ENCODE measurements at places on chromosomes 1 and 21. TPM values are rescaled to one million over a fixed set of nuclear protein-coding genes. Genes with fewer than 3 reads are reported as not detected.

OR4F29 gene
- total RNA-seq: under 0.01 TPM

DNA sequence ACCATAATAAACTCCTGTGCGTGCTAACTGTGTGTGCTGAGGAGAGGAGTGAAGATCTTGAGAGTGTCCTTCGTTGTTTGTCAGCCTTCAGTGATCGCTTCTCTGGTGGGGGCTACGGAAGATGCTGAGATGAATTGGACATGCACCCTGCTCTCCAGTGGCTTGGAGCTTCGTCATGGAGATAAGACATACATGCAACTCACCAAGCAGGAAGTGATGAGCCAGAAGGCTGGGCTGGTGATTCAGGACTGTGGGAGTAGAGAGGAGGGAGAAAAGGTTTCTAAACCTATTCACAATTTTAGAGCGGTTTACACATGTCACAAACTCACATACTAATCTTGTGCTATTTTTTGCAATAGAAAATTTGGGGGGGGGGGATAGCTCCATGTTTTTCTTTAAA, 128.9 kb upstream of the ADAR start:
- peak; percentile 92 for DNase-seq
- H3K4me1 ChIP-seq: peaks cover 15% of the 10 kb centered on the region
- H3K36me3 ChIP-seq: no peaks in the 10 kb centered on the region
- no peak overlapping the region for H3K4me3 ChIP-seq
- peaks cover 20% of the 10 kb centered on the region for H3K27me3 ChIP-seq

CHRNB2 gene
- not detected for total RNA-seq

NPR1 gene
- total RNA-seq: under 0.01 TPM

IL19 gene
- not detected for total RNA-seq

GRCh38 chr1:93025572-93025971, 53.5 kb upstream of the MTF2 start:
- no peak overlapping the region for H3K27ac ChIP-seq
- no peak overlapping the region for H3K4me3 ChIP-seq
- no peak for DNase-seq
- H3K27me3 ChIP-seq: peaks cover 36% of the 10 kb centered on the region

DNA sequence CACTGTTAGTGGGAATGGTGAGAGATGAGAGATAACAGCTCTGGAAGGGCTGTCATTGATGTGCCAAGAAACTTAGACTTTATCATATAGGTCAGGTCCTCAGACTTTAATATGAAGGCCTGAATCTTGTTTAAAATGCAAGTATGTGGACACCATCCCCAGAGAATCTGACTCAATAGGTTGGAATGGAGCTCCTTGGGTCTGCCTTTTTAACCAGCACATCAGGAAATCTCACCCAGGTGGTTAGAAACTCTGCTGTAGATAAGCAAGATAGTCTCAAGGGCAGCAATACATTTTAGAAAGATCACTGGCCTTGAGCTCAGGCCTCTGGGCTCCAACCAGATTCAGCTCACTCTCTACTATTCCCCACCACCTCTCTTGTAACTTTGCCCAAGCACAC, 180.4 kb downstream of the SLC44A5 start:
- no peaks in the 10 kb centered on the region for H3K27me3 ChIP-seq
- no peak overlapping the region for H3K27ac ChIP-seq
- DNase-seq: no peak

Measured in osteoblast (primary cell).